Activated T-cell treated with anti-CD3 and anti-CD28 coated beads, Interleukin-2, amount 50 U/mL, for 72 hours (primary cell): ENCODE measurements at places on chromosomes 2 and 18.

GRCh38 chr2:196592911-196593881, 46.3 kb upstream of the CCDC150 start:
- DNase-seq, result peak; percentile 32

- DNase-seq, result no peak
Measured at GRCh38 chr2:57617318-57617717, 429.3 kb upstream of the VRK2 start.

DNA sequence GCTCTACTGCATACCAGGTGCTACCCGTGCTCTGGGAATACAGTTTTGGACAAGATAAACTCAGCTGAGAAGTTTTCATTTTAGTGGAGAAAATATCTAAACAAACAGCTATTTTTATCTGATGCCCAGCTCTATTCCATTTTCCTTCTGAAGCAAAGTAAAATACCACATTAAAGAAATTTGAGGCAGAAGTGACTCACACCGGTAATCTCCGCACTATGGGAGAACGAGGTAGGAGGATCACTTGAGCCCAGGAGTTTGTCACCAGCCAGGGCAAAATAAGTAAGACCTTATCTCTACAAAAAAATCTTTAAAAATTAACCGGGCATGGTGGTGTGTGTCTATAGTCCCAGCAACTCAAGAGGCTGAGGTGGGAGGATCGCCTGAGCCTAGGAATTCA, 416.2 kb upstream of the LYPD1 start:
- no peak for DNase-seq

DNA sequence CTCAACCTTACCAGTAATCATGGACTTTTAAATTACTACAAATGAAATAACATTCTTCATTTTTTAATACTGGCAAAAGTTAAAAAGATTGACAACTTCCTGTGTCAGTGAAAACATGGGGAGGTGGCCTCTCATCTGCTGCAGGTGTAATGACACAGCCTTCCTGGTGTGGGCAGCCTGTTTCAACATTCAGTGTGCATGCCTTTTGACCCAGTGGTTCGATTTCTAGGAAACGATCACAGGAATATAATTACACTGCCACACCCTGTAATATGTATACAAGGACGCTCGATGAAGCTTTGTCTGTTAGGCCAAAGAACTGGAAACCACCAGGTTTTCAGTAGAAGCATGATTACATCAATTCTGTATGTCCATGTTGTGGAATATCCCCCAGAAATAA, 68.7 kb downstream of the MTHFD2 start:
- DNase-seq, result peak; percentile 57

- no peak for DNase-seq
Measured at GRCh38 chr2:17667898-17668297, 85.7 kb downstream of the SMC6 start.

- DNase-seq, result peak; percentile 55
Measured at GRCh38 chr18:12308386-12309100, 502 bp downstream of the TUBB6 start.

GRCh38 chr2:227154986-227155774, 8.8 kb downstream of the COL4A4 start:
- no peak for DNase-seq

- no peak for DNase-seq
Measured at GRCh38 chr2:241190291-241190981, 2.0 kb downstream of the ANO7 start.
